ENCODE measurements at places on chromosomes 1 and 21. TPM values are rescaled to one million over a fixed set of nuclear protein-coding genes. Genes with fewer than 3 reads are reported as not detected.
A peak's percentile ranks its signal among the peaks of the same experiment; 100 is the strongest.

PADI6 gene
- total RNA-seq, result not detected

LAPTM5 gene
- 0.15 TPM for total RNA-seq

NUDT4B gene
- not detected for total RNA-seq

CNR2 gene
- not detected for total RNA-seq

GPR37L1 gene
- total RNA-seq, result 0.11 TPM

GJB4 gene
- not detected for total RNA-seq

DNA sequence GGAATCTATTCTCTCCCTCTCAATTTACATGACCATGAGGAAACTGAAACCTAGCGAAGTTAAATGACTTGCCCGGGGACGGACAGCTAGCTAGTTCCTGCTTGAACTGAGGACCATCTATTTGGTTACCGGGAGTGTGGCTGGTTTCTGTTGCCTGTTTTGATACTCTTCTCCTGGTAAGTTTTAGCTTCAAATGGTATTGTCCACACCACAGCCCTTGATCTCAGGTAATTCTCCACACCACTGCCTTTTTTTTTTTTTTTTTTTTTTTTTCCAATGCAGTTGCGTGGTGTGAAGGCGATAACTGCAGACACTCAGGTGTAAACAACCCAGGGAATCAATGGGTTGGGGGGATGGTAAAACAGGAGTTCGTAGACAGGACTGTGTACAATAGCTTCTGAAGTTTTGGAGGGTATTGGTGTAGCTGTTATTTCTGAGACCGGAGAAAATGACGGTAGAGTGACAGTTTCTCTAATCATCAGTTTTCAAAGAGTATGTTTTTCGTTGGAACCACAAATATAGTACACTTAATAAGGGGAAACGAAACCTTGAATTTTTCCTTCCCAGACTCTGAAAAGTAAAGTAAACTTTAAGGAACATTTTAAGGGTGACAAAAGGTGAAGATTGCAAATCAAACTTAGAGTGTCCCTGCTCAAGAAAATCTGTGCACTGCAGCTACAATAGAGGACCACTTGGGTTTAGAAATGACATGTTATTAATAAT, 125.3 kb upstream of the CACYBP start:
- peak overlapping the region; percentile 95 for H3K4me3 ChIP-seq
- DNase-seq, result peak; percentile 66
- H3K27ac ChIP-seq, result peak overlapping the region; percentile 98
- H3K4me1 ChIP-seq, result peaks cover 9% of the 10 kb centered on the region
- H3K36me3 ChIP-seq, result peaks cover 7% of the 10 kb centered on the region

- H3K27ac ChIP-seq, result no peak overlapping the region
- H3K27me3 ChIP-seq, result no peaks in the 10 kb centered on the region
- DNase-seq, result no peak
- no peaks in the 10 kb centered on the region for H3K4me1 ChIP-seq
- peaks cover 16% of the 10 kb centered on the region for H3K36me3 ChIP-seq
These were observed 101.3 kb downstream of the FAF1 start for GRCh38 chr1:50858761-50859160.

DNA sequence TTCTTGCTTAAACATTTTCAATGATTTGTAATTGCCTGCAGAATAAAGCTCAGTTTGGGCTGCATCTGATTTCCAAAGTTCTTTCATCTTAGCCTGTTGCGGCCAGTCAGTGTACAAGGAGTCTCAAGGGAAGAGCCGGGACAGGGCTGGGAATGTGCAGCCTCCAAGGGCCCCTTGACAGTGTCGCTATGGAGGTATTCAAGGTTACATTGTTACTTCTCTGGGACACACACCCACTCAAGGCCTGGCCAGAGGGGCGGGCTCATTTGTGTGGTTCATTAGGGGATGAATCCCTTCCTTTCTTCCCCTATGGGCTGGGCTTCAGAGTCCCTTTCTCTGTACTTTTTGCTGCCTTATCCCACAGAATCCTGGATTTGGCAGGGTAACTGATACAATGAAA, 107.6 kb upstream of the CSF3R start:
- H3K4me3 ChIP-seq, result no peak overlapping the region
- H3K27ac ChIP-seq, result no peak overlapping the region
- H3K36me3 ChIP-seq, result no peaks in the 10 kb centered on the region
- H3K4me1 ChIP-seq, result peaks cover 3% of the 10 kb centered on the region

- peak; percentile 29 for DNase-seq
- no peak overlapping the region for H3K4me3 ChIP-seq
- peaks cover 3% of the 10 kb centered on the region for H3K4me1 ChIP-seq
- no peak overlapping the region for H3K27ac ChIP-seq
These were observed 14.8 kb upstream of the MATN1 start for GRCh38 chr1:30738040-30738714.

DNA sequence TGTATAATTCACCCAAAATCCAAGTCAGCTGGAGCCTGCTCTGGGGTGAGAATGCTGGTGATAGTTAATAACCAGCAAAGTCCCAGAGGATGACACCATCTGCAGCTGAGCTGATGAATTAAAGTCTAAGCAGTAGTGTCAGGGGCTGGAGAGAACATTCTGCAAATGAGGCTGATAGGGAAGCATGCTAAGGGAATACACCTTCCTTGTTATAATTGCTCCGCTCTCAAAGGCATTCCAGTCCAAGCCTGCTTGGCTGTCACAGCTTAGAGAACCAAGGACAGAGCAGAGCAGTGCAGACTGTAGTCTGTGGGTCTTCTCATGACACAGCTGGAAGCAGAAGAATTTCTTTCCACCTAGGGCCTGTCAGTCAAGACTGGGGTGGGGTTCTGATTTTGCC, 283.1 kb downstream of the SIPA1L2 start:
- DNase-seq, result no peak
- peaks cover 8% of the 10 kb centered on the region for H3K36me3 ChIP-seq
- no peaks in the 10 kb centered on the region for H3K27me3 ChIP-seq

DNA sequence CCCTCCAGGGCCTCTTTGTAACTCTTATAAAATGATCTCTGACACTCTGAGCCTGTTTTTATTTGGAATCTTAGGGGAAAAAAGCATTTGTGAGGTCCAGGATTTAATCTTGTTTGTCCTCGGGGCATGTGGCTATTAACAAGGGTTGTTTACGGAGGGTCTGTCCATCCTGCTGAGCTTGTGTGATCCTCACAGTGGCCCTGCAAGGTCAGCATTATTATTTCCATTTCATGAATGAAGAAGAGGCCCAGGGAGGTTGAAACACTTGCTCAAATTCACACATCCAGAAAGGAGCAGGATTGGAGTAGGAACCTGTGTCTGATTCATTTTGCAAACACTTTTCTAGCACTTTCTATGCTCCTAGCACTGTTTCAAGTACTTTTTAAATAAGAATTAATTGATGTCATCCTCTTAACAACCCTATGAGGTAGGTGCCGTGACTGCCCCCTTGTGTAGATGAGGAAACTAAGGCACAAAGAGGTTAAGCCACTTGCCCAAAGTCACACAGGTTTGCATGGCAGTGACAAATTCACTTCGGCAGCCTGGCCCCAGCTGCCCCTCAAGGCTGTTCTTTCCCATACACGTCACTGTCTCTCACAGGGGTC, 178.9 kb downstream of the MIS18A start:
- H3K27ac ChIP-seq, result no peak overlapping the region
- H3K4me1 ChIP-seq, result no peaks in the 10 kb centered on the region
- H3K36me3 ChIP-seq, result no peaks in the 10 kb centered on the region
- no peaks in the 10 kb centered on the region for H3K27me3 ChIP-seq
- DNase-seq, result peak; percentile 39

- H3K27ac ChIP-seq, result no peak overlapping the region
- no peak for DNase-seq
- no peaks in the 10 kb centered on the region for H3K27me3 ChIP-seq
- H3K4me3 ChIP-seq, result no peak overlapping the region
- H3K4me1 ChIP-seq, result no peaks in the 10 kb centered on the region
These were observed 43.4 kb upstream of the GPR88 start for GRCh38 chr1:100494393-100495084.

DNA sequence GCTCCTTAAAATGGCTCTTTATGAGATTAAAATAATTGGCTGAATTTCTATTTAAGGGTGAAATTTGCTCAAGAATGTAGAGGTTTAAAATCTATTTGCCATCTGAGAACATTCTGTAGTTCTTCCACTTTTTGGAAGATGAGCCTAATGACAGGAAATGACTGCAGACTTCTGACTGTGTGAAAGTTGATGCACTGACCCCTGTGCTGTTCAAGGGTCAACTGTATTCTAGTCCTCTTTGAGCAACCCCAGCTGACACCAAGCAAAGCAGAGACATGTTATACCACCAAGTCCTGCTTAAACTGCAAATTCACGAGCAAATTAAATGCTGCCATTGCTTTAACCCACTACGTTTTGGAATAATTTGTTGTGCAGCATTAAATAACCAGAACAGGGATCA, 26.6 kb downstream of the DDAH1 start:
- H3K36me3 ChIP-seq, result peaks cover 5% of the 10 kb centered on the region
- H3K27me3 ChIP-seq, result no peaks in the 10 kb centered on the region
- no peak overlapping the region for H3K27ac ChIP-seq

DNA sequence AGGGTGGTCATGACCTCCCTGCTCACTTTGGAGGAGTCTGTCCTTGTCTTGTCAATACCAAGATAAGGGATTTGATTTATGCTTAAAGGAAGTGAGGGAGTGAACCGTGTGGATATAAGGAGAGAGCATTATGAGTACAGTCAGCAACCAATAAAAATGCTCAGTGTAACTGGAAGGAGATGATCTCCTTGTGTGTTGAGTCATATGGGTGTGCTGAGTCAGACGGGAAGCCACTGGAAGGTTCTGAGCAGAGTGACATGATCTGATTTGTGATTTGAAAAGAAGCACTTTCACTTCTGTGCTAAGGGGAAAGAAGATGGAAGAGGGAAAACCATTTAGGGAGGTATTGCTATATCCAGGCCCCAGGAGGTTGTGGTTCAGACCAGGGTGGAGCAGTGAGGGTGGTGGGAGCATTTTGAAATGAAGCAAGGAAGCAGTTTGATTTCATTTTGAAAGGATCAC, 2.5 kb upstream of the BCL10 start:
- no peak overlapping the region for H3K27ac ChIP-seq
- H3K36me3 ChIP-seq, result peaks cover 2% of the 10 kb centered on the region
- no peak overlapping the region for H3K4me3 ChIP-seq
- DNase-seq, result no peak

DNA sequence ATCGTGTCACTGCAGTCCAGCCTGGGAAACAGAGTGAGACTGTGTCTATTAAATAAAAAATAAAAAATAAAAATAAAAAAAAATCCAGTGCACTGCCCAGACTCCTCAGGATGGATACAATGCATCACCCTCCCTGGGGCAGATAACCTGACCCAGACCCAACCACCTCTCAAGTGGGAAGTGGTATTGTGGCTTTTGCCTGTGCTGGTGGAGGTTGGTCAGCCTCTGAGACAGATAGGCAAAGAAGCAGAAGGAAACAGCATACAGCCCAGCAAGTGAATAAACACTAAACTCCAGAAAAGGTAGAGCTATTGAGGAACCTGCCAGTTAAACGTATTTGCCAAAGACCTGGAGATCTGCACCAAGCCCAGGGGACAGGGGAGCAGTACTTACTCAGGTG, 22.0 kb downstream of the HHIPL2 start:
- no peaks in the 10 kb centered on the region for H3K36me3 ChIP-seq
- H3K4me3 ChIP-seq, result no peak overlapping the region
- H3K27me3 ChIP-seq, result no peaks in the 10 kb centered on the region
- H3K27ac ChIP-seq, result no peak overlapping the region
- H3K4me1 ChIP-seq, result no peaks in the 10 kb centered on the region
- no peak for DNase-seq

GRCh38 chr1:214018386-214019268, 30.9 kb downstream of the PROX1 start:
- DNase-seq, result no peak
- no peak overlapping the region for H3K27ac ChIP-seq
- H3K36me3 ChIP-seq, result no peaks in the 10 kb centered on the region
- no peaks in the 10 kb centered on the region for H3K27me3 ChIP-seq
- H3K4me3 ChIP-seq, result no peak overlapping the region

- H3K27me3 ChIP-seq, result peaks cover 7% of the 10 kb centered on the region
- peak overlapping the region; percentile 60 for H3K4me3 ChIP-seq
- H3K27ac ChIP-seq, result no peak overlapping the region
These were observed 157.3 kb downstream of the CASZ1 start for GRCh38 chr1:10639011-10639774.

DNA sequence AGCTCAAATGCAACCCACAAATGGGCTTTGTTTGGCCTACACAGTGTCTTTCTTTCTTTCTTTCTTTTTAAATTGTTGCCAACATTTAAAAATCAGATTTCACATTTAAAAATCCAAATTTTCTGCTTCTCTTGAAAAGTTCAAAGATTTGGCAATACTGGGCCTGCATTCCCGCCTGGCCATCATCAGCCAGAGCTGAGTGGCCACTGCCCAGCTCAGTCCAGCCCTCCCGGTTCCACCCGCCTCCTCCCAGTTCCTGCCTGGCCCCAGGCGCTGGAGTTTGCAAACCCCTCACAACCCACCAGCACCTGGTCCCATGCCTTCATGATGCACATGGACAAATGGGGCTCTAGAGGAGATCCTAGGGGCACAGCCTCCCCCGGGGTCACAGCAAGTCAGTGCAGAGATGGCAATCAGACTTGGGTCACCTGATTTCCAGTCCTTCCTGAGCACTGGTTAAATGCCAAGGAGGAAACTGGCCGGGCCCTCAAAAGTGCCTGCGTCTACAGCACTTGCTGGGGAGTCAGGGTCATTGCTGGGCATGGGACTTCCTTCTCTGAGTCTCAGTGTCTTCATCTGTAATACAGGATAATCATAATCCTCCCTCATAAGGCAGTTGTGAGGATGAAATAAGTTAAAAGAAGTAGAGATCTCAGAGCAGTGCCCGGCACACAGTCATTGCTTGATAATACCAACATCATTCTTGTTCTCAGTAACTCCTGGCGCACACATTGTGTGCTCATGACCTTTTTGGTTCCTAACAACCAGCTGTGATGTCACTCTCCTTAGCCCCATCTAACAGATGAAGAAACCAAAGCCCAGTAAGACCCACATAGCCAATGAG, 41.0 kb upstream of the LAPTM5 start:
- H3K4me1 ChIP-seq, result no peaks in the 10 kb centered on the region
- no peak for DNase-seq
- no peaks in the 10 kb centered on the region for H3K27me3 ChIP-seq
- no peaks in the 10 kb centered on the region for H3K36me3 ChIP-seq
- H3K27ac ChIP-seq, result no peak overlapping the region

GRCh38 chr1:95181096-95181495, 52.9 kb upstream of the RWDD3 start:
- H3K27me3 ChIP-seq, result no peaks in the 10 kb centered on the region
- no peak overlapping the region for H3K4me3 ChIP-seq
- DNase-seq, result no peak
- no peak overlapping the region for H3K27ac ChIP-seq
- no peaks in the 10 kb centered on the region for H3K4me1 ChIP-seq
- H3K36me3 ChIP-seq, result no peaks in the 10 kb centered on the region

GRCh38 chr1:226632922-226633351, 84.4 kb downstream of the STUM start:
- no peaks in the 10 kb centered on the region for H3K36me3 ChIP-seq
- H3K4me3 ChIP-seq, result no peak overlapping the region
- no peak overlapping the region for H3K27ac ChIP-seq
- H3K4me1 ChIP-seq, result no peaks in the 10 kb centered on the region
- no peaks in the 10 kb centered on the region for H3K27me3 ChIP-seq
- no peak for DNase-seq

- no peaks in the 10 kb centered on the region for H3K27me3 ChIP-seq
- DNase-seq, result peak; percentile 38
- H3K36me3 ChIP-seq, result no peaks in the 10 kb centered on the region
- H3K4me1 ChIP-seq, result no peaks in the 10 kb centered on the region
- no peak within 1 kb of the TSS for H3K27ac ChIP-seq
These were observed at the start of gene PLA2G4A for GRCh38 chr1:186828611-186829454. Gene PLA2G4A, plus strand, starts transcription at chr1:186828949. Its CDS starts 25,406 bp downstream, at chr1:186854355.

Data from H9 (cell line).